ENCODE measurements at places on chromosomes 4 and X.
A peak's percentile ranks its signal among the peaks of the same experiment; 100 is the strongest.

DNA sequence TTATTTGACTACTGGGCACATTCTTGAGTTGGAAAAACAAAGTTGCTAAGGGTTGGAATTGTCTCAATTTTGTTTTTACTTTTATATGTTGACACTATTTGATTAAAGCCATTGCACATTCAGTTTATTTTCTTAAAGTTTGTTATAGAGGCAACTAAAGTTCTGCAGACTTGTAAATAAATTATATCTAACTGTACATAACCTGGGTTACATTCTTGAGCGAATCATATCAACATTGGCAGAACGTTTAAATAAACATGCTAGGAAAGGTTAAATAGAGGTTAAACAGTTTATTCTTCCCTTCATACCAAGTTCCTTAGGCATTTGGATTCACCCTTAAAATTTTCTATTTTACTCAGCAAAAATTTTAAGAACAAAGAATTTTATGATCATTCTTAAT lies 74.5 kb downstream of the UCHL1 start:
- DNase-seq, result no peak

DNA sequence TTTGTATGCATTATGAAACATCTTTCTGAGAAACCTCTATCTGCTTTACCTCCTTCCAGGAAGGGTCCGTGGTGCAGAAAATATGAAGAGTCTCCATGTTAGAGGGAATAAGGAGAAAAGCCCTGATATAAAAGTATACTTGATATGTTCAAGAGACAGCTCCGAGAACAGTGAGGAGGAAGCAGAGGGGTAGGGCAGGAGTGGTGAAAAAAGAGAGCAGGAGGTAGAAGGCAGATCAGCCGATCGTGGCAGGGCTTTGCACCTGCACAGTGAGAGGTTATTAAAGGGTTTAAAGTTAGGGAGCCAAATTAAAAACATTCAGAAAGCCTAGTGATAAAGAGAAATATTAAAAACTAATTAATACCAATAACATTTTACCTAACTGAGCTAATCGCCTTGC lies 419.7 kb downstream of the FAT4 start:
- no peak for DNase-seq

DNA sequence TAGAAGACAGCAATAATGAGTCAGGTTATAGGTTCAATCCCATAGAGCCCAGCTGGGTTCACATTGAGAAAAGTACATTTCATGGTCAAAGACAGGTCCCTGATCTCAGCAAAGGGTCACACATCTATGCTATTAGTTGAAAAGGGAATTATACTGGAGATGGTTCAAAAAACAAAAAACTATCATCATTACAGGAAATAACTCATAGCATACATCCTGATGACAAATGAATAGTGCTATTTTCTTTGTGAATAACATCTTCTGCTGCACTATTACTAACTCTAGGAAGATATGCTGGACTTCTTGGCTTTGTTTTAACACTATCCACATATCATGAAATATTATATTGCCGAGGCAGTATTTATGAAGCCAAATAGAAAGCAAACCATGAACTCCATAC lies 202.5 kb upstream of the MAB21L2 start:
- DNase-seq, result no peak

DNA sequence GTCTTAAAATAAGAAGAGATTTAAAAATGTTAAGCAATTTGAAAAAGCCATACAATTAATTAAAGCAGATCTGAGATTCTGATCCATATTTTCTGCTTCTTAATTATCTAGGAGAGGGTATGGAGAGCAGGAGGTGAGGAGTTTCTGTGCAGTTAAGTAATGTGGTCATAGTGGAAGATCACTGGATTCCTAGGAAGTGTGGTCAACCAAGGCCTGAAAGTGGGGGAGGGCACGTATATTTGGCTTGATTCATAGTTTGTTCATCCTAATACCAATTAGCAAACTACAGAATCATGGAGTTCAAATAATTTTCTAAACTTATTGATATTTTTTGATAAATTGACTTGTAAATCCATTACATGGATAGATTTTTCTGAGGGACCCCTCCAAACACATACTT lies 768.3 kb downstream of the RAPGEF2 start:
- DNase-seq, result no peak

GRCh38 chr4:140115140-140115539 lies 38.8 kb downstream of the MAML3 start:
- peak; percentile 24 for DNase-seq

DNA sequence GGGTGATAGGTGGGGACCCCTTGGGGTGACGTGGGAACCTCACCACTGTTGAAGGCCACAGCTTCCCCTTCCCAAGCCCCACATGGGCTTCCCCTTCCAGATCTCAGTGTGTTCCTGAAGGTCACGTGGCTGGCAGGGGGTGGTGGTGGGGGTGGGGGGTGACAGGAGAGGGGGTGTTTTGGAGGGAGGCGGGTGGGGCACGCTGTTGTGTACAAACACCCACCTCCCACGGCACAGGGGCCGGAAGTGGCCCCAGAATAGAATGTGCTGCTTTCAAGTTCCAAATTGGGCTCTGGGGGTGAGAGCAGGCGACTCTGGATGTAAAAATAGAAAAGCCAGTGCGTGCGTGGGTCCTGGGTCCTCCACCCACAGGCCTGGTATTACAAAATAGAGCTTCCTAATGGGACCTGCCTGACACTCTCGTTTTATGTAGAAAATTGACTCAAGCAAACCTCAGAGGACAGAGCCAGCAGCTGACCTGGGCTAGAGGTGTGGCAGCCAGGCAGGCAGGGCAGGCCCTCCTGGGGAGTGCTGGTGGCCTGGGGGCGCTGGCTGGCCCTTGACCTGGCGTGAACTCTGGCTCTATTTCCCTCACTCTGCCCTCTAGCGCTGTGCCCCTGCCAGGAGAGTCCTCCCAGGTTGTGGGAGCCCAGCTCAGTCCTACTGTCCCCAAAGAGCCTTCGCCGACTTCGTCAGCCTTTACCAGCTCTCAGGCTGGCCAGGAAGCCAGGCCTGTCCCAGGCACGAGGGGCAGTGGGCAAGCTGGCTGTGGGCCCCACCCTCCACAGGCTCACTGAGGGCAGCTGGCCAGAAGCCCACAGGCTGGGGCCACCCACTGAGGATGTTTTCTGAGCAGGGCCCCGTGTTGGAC lies 5.4 kb upstream of the SH3BP2 start:
- peak; percentile 97 for DNase-seq

DNA sequence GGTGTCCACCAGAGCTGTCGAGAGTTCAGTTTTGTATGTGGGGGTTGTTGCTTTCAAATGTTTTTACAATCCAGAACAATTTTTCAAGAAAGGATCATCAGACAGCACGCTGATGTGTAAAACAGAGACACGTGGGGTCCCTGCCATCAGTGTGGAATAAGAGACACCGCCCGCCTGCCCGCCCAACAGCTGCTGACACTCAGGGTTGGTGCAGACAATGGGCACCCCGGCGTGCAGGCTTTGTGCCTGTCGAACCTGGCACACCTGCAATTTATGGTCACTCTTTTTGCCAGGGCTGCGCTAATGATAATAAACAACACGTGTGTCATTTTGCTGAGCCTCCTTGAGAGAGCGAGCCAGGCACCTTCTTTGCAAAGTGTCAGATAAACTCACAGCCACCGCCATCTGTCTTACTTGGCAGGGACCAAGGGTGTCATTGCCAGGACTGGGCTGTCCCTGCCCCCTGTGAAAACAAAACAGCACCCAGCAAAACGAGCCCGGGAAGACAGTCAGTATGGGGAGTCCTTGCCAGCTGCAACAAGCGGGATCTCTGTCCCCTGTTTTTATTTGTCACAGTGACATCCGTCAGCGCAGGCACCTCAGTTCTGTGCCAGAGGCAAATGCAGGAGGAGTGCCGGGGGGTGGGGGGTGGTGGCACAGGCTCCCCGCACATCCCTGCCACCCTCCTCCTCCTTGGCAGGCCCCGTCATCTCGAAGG lies 69.1 kb downstream of the PSAPL1 start:
- no peak for DNase-seq

DNA sequence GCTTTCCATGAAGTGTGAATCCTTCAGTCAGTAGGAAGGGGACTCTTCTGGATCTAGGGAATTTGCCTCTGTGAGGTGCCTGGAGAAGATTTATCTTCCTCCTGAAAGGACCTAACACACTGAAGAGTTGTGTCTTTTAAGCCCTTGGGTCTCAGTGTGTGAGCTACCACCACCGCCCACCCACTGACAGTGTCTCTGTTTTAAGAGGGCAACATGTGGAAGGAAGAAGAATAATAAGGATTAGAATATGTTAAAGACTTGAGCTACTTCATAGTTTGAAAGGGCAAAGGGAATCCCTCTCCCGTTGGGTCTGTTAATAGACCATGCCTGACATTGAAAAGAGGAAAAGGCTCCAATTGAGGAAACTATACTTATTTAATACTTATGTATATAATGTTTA lies 64.3 kb upstream of the TLR2 start:
- DNase-seq, result no peak

GRCh38 chr4:128517739-128518510 lies 230.3 kb upstream of the PGRMC2 start:
- peak; percentile 99 for DNase-seq

GRCh38 chrX:54171527-54172250 lies 11.4 kb downstream of the FAM120C start:
- peak; percentile 15 for DNase-seq

- DNase-seq, result peak; percentile 27
Measured at GRCh38 chr4:106264331-106264728, 51.7 kb downstream of the TBCK start.

- DNase-seq, result no peak
Measured at GRCh38 chrX:53684415-53685192, 1.9 kb downstream of the HUWE1 start.

- no peak for DNase-seq
Measured at GRCh38 chrX:117522725-117523700, 593.6 kb downstream of the KLHL13 start.

Measured in MV-4-11 (cell line).